ENCODE measurements at places on chromosomes 3 and 15.

DNA sequence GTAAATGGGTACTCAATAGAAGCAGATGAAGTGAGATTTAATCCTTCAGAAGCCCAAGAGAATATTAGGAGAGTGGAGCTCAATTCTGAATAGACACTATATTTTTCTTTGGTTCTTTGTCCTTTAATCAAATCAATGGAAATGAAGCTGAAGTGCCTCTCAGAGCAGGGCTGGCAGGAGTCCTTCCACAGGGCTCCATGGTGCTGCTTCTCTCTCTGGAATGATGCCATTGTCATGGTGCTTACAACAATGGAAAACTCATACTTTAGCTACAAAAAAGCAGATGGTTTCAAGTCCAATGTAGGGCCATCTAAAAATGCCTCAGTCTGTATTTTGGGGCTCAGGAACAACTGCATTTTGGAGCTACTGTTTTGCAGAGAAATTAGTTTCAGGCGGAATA, 125.1 kb downstream of the SNRK start:
- no peak for DNase-seq

DNA sequence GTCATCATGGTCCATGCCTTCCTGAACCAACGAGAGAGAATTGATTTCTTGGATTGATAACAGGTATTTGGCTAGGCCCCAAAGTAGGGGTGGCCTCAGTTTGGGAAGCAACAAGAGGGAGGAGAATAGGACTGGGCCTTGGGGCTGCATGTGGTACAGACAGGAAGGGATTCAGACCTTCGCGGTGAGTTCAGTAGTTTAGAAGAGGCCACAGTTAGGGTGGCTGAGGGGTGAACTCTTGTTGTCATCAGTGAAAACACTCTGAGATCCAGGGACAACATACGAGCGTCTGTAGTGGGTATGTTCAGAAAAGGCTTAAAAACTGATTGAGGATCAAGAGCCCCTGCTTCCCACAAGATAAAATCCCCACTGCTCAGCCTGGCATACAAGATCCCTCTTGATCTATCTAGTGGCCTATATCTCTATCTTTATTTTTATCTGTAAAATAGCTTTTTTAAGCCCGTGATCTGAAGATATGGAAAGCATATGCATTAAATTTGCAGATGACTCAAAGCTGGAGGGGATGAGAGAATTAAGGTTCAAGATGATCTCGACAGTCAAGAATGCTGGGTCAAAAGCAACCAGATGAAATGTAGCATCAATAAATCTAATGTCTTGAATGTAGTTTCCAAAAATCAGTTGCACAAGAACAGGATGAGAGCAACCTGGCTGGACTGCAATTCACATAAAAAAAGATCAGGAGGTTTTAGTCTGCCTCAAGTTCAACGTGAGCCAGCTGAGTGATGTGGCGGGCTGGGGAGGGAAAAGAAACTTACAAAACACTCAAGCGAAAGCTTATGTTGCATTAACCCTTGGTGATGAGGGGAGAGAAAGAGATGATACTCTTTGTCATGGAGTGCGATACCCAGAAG, 221.1 kb upstream of the TLE3 start:
- DNase-seq, result no peak

DNA sequence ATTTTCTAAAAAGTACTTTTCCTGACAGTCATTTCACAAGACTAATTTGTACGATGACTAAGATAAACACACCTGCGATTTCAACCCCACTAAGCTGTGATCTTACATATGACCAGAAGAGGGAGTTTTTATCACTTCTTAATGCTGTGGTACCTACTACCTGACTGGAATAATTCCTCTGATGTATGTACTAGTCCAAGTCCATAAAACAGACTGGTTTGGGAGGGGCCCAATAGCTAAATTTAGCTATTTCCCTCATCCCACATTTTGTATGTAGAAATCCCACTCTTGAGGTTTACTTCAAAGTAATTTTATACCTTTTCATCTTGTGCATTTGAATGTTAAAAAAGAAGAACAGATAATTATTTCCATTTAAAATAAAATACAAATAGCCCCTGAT, 49.7 kb upstream of the SCAANT1 start:
- no peak for DNase-seq

DNA sequence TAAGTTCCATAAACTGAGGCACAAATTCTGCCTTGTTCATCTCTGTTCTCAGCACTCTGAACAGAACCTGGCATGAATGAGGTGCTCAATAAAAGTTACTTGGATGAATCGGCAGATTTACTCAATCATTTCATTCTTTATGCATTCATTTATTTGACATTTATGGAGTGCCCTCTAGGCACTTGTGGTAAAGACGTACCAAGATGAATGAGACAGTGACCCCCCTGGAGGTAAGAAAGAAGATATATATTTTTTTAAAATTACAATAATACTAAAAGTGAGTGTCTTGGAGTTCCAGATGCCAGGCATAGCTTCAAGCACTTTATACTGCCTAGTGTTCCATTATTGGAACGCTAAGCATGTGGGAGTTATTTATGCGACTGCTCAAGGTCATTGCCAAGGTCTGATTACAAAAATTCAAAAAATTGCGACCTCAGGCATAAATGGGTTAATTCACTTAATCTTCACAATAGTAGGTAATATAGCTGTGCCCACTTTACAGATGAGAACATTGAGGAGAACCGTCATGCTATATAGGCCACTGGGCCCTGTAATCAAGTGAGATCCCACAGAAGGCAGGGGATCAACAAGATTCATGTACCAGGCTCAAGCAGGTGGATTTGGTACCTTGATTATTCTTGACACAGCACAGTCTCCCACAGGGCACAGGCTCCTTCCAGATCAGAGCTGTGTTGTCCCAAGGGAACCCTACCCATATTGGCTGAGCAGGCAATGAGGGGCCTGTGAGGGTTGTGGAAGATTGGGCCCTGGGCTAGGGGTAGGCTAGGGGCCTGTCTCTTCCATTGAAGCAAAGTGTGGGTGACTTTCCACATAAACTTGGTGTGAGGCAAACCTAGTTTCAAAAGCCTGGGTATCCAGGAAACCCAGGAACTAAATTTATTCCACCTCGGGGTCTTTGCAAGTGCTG, 10.7 kb downstream of the XIRP1 start:
- no peak for DNase-seq

- no peak for DNase-seq
These were observed 77.5 kb downstream of the BOC start for GRCh38 chr3:113288881-113289280.

GRCh38 chr3:197809356-197810020, 18.4 kb downstream of the LRCH3 start:
- no peak for DNase-seq

- DNase-seq, result no peak
These were observed 23.4 kb downstream of the STRIT1 start for GRCh38 chr3:155270063-155270462.

GRCh38 chr3:185823078-185824044, 1.5 kb downstream of the IGF2BP2 start:
- peak; percentile 51 for DNase-seq

DNA sequence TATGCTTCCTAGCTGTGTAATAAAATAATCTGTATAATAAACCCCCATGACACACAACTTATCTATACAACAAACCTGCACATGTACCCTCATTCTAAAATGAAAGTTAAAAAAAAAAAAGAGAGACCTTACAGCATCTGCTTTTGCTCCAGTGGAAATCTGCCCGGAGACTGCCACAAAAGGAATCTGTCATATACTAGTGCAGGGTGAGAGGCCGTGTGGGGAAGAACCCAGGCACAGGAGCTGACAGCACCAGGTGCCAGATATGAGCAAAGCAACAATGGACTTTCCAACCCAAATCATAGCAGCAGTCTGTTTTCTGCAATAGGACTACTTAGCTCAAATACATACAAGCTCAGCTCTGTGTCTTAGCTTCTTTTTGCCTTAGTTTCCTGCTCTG, 346.5 kb downstream of the ROBO1 start:
- no peak for DNase-seq

DNA sequence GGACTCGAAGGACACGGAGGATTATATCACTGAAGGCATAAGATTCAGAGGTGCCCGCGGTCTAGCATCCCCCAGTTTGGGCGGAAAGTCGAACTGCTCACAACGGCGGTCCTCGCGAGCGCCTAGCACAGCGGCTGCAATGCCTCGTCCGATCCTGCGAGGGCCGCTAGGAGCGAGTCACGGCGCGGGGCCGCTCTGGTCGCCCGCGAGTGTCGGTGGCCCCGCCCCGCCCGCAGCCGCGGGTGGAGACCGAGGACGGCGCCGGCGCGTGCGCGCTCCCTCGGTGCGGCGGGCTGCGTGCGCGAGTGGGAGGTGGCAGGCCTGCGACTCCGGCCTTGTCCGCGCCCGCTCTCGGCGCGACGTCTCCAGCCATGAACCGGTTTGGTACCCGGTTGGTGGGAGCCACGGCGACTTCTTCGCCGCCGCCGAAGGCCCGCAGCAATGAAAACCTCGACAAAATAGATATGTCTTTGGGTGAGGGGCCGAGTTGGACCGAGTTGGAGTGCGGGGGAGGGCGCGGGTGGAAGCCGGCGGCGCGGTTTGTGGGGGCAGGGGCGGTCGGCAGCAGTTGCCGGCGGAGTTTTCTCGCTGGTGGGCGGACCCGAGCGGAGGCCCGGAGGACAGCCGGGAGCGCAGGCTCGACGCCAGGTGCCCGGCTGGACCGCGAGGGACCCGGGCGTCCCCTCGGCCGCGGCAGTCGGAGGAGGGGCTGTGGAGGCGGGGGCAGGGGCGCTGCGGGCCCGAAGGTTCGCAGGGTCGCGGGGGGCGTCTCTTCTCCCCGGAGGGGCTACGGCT, at the start of gene FYTTD1:
FYTTD1 (plus strand) TSS at position 283 of the 795 bp plus-strand sequence; CDS start at position 372, 89 bp downstream.
- peak; percentile 92 for DNase-seq

DNA sequence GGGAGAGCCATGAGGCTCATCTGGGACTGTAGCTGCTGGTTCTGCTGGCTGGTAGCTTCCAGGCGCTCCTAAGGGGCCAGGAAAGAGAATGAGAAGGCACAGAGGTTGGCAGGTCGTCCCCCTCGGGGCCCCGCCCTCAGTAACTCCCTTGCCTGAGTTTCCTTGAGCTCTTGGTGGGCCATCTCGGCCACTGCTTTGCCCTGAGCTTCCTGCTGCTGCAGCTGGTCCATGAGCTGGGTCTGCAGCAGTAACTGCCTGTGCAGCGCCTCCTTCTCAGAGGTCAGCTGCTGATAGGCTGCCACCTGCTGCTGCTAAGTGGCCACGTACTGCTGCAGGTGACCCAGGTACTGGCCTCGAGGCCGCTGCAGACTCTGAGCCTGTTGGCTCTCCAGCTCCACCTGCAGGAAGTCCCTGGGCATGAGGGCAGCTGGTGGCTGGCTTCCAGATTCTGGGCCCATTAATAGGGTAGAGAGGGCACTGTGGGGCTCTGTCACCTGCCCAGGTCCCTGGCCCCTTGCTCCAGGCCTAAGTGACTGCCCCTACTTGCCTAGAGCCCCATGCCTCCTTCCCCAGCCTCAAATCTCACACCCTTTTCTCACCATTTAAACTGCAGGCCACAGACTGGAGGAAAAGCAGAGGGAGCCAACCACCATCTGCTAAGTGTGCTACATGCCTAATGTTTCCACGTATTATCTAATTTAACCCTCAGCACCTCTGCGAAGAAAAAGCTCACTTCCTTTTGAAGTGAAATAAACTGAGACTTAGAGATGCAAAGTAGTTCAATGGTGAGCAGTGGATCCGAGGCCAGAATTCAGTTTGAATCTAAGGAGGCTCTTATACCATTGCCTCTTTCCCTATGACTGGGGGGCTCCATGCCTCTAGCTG, 10.8 kb upstream of the VPS33B start:
- DNase-seq, result peak; percentile 65

- DNase-seq, result no peak
These were observed 2.4 kb downstream of the MB21D2 start for GRCh38 chr3:192915304-192915703.

GRCh38 chr3:81245501-81245900, 515.9 kb downstream of the GBE1 start:
- DNase-seq, result no peak

GRCh38 chr3:67521053-67521646, 133.3 kb downstream of the SUCLG2 start:
- DNase-seq, result no peak

GRCh38 chr3:161644891-161645635, 148.5 kb downstream of the OTOL1 start:
- DNase-seq, result no peak

DNA sequence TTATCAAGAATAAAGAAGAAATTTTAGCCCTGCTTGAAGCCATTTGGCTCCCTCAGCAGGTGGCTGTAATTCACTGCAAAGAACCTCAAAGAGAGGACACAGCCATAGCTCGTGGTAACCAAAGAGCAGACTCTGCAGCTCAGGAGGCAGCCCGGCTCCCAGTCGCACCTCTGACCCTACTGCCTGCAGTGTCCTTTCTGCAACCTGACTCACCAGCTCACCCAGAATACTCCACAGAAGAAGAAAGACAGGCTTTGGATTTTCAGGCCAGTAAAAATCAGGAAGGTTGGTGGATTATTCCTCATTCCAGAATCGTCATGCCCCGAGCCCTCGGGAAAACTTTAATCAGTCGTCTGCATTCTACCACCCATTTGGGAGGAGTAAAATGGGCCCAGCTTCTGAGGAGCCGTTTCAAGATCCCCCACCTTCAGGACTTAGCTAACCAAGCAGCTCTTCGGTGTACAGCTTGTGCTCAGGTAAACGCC, 38.6 kb downstream of the ZBTB11 start:
- DNase-seq, result no peak

- DNase-seq, result no peak
These were observed 73.5 kb downstream of the GOLGA8G start for GRCh38 chr15:28459279-28459678.

DNA sequence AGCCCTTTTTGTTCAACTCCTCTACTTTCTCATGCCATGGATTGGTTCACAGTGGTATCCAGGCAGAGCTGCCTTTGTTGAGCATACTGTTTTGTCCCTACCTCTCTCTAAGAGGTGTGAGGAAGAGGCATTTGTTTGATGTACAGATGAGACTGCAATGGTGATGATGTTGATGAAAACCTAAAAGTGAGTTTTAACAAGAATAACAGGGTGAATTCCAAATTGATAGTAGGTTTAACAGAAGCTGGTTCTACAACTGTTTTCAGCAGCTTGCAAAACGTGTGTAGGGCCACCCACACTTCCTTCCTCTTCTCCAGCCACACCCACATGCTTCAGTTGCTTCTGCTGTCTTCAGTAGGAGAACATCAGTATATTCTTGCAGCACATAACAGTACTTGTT, 10.2 kb downstream of the SNRK start:
- no peak for DNase-seq

DNA sequence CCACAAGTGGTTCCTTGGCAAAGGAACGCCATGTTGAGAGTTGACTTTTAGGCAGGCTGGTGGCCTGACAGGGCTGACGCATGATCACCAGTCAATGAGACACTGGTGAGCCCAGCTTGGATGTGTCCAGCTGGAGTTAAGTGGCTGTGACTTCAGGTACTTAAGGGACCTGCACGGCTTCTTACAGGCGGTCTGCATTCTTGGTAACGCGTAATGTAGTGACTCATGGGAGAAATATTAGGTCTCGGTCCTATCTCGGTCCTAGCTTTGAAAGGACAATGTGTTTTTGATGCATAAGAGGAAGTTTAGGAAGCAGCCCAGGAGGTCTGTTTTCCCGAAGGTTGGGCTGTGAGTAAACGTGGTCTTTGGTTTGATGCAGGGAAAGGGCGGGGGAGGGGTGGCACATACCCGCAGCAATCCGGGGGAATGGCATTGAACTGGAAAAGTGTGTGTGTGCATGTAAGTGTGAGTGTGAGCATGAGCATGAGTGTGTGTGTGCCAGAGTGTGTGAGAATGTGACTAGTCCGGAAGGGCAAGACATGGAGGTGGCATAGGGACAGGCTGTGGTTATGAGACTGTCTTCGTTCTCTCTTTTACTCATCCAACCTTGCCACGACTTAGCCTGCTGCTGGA, 55.3 kb downstream of the FAM43A start:
- DNase-seq, result no peak

Measured in activated T-cell treated with anti-CD3 and anti-CD28 coated beads, Interleukin-2, amount 50 U/mL, for 24 hours (primary cell).